Cardiac septum (tissue), 1 donor: ENCODE measurements at places on chromosomes 4 and X. TPM values are rescaled to one million over a fixed set of nuclear protein-coding genes. Genes with fewer than 3 reads are reported as not detected.

GRCh38 chr4:147287588-147287890 lies 193.4 kb upstream of the EDNRA start:
- DNase-seq: peak; percentile 69

DNA sequence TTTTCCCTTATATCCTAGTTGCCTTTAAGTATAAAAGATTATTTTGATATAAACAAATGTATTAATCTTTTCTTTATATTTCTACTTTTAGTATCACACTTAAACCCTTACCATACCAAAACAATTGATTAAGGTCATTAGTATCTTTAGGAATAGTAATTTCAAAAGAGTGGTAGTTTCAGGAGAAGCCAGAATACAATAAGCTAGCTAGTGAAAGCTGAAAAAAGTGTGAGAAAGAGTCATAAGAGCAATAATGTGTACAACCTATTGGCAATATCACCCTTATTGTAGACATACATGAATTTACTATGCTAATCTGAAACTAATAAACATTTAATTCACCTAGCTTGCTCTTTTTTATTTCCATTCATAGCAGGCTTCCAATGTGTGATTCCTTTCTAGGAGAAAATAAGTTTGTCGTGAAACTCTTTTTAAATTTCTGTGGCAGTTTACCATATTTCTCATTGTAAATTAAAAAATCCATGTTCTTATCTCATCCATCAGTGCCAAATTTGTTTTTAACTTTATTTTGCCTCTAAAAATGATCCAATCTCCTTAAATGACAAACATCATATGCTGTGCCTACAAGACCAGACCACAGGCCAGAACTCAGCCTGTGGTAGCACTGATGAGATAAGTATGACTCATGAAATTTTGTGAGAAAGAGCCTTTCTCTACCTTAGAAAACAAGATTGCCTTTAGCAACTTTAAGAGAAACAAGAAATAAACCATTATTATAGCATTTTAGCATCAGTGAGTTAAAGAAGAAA lies 8.1 kb downstream of the NEK1 start:
- DNase-seq: no peak

ASB12 gene
- total RNA-seq: 4.1 TPM

- DNase-seq: peak; percentile 94
These were observed at the start of gene KLHL8 for GRCh38 chr4:87220094-87220822. Gene KLHL8 (minus strand): TSS chr4:87220618. CDS start chr4:87195539, 25,079 bp downstream.

TBL1X gene
- total RNA-seq: 11.3 TPM

POU4F2 gene
- total RNA-seq: not detected

DNA sequence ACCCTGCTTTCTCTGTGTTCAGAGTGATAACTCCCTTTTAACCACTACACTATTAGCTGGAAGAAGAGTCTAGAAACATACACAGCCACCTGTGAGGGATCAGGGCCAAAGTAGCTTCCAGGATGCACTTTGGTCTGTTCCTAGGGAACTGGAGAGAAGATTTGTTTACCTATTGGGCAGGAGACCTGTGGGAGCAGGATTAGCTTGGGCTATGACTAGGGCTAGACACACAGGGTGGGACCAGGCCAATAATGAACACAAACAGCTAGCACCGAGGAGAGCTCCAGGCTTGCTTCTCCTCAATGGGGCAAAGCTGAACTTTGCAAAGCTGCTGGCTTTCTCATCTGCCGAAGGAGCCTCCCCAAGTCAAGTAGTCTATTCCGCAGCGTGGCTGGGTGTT lies 24.4 kb upstream of the MAP7D3 start:
- no peak for DNase-seq

DNA sequence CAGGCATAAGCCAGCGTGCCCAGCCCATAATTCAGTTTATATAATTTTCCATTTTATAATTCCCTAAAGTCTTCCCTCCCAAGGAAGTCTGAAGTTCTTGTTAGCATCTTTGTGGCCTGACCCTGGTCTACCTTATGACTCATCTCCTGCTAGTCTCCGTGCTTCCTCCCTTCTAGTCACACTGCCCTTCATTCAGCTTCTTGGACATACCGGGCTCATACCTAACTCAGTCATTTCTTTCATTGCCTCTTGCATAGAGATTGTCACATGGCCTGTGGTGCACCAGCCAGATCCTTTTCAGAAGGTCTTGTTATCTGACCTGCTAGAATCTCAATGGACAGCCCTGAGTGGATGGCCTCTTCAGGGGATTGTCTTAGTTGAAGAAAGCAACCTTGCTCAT lies 22.8 kb upstream of the MAML3 start:
- DNase-seq: no peak

CSAG3 gene
- total RNA-seq: not detected

GRCh38 chr4:16225167-16225862 lies 956 bp downstream of the TAPT1 start:
- no peak for DNase-seq

GRCh38 chrX:81259020-81259713 lies 57.3 kb downstream of the SH3BGRL start:
- no peak for DNase-seq

EDNRA gene
- total RNA-seq: 15.4 TPM

CSAG2 gene
- total RNA-seq: not detected

DNA sequence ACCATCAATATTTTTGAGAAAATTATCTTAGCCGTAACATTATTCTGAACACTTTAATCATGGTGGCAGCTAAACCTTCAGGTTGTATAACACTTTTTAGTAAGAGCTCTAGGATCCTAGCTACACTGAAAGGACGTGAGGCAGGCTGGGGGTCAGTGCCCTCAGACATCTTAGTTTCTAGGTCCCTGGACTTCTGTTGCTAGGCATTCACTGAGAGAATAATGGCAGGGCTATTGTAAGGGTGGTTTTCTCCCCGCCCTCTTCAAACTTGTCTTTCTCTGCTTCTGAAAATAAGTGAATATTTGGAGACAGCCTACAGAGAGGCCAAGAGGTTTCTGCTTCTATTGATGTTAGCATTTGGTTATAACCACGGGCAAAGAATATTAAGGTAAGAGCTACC lies 15.4 kb upstream of the MMRN1 start:
- no peak for DNase-seq

- DNase-seq: no peak
These were observed 328.8 kb upstream of the GATB start for GRCh38 chr4:152089584-152089983.

GRCh38 chrX:119009071-119009470 lies 34.7 kb downstream of the LONRF3 start:
- no peak for DNase-seq

POU3F4 gene
- total RNA-seq: not detected

- DNase-seq: no peak
These were observed 40.6 kb upstream of the DOCK11 start for GRCh38 chrX:118455013-118455412.

ODAPH gene
- total RNA-seq: not detected

- DNase-seq: no peak
These were observed 126.3 kb downstream of the NEK1 start for GRCh38 chr4:169485791-169486742.
